Ureter (tissue), 1 donor: ENCODE measurements at places on chromosomes 16 and 17. TPM values are rescaled to one million over a fixed set of nuclear protein-coding genes. Genes with fewer than 3 reads are reported as not detected.
A peak's percentile ranks its signal among the peaks of the same experiment; 100 is the strongest.

DNA sequence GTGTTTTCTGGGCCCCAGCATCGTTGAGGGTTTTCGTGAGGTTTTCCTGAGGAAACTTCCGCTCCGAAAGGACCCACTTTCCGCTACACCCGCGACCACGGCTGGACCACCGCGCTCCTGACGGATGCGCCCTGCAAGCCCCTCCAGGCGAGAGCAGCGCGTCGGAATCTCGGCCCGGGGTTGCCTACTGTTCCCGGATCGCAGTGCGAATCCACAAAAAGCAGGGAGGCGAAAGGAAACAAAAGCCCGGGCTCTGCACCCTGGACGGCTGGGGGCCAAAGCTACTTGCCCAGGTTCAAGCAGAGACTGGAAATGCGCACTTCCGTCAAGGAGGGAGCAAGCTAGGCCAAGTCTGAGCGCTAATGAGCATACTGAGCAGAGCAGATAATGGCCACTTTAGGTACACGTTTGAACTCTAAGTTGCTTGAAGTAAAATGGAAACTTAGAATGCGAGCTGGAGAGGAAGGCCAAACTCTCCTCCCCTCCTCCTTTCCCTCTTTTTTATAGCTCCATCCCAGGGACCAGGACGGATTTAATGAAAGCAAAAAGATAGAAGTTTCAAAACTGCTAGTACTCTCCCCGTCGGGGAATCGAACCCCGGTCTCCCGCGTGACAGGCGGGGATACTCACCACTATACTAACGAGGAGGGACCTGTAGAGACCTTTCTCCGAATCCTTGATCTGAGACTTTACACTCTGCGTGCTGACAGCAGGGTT, 11.4 kb upstream of the AURKB start:
- DNase-seq, result peak; percentile 95

The CD2BP2 gene
- 69.0 TPM for total RNA-seq

DNA sequence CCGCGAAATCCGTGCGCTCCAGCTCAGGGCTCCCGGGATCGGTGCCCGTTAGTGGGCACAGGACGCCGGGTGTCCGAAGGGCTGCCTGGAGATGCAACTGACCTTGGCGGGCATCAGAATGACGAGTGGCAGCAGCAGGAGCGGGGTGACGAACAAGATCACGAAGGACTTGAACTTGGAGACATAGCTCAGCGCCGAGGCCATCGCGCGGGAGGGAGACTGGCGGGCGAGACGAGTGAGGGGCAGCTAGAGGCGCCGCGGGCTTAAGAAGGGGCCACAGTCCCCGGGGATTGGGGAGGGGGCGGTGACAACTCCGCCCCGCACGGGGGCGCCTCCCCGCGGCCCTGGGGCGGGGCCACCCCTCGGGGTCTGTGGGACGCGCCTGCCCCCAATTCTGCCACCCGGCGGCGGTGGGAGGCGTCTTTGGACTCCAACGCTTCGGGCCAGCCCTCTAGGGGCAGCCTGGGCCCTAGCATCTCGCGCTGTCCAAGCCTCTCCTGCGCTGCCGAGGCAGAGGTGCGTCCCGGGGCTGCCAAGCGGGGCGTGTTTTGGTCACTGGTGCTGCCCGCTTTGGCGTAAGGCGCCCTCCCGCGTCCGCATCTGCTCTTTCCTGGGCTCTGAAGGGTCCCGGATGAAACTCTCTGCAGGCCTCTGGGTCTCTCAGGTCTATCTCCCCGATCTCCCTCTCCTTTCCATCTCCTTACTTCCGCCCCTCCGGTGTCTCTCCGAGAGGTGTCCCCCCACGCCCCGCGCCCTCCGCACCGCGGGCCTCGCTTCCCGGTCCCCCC, at the start of gene SLC13A5:
Gene SLC13A5, minus strand, starts transcription at position 240 of the 788 bp plus-strand sequence. Its CDS starts 36 bp downstream, at position 204.
- peak; percentile 37 for DNase-seq

- no peak for DNase-seq
Measured at GRCh38 chr16:63714876-63715275, 1407.0 kb downstream of the CDH11 start.

DNA sequence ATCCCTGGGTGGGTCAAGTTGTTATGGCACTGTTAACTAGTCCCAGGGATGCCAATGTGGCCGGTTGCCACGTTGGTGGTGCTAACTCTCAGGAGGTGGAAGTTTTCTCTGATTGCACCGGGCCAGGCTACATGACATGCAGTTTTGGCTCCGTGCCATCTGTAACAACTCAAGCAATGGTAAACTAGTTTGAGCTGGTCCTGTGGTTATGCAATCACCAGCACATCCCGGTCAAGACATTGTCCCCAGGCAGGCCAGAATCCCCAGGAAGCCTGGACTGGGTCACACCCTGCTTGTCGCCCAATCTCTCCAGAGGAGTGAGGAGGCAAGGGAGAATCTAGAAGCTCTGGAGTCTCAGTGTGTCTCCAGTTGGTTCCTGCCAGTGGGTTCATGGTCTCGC, 10.1 kb upstream of the CCL17 start:
- DNase-seq, result peak; percentile 87

GRCh38 chr16:6857575-6857974, 475.1 kb upstream of the RBFOX1 start:
- DNase-seq, result no peak

GRCh38 chr17:63555500-63556156, 5.4 kb downstream of the DCAF7 start:
- no peak for DNase-seq

DNA sequence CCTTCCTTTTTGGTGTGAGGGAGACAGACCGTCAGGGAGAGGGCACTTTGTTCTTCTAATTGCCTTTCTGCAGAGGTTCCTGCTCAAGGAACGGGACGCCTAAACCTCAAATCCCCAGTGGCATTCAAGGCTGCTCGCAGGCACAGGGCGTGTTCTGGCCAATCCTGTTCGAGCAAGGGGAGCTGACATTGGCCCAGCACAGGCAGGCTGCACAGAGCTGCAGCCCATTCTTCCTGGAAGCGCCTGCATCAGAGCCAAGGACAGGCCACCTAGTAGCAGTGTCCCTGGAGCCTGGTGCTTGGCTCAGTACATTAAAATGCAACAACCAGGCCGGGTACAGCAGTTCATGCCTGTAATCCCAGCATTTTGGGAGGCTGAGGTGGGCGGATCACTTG, 72.2 kb upstream of the CREBBP start:
- no peak for DNase-seq

DNA sequence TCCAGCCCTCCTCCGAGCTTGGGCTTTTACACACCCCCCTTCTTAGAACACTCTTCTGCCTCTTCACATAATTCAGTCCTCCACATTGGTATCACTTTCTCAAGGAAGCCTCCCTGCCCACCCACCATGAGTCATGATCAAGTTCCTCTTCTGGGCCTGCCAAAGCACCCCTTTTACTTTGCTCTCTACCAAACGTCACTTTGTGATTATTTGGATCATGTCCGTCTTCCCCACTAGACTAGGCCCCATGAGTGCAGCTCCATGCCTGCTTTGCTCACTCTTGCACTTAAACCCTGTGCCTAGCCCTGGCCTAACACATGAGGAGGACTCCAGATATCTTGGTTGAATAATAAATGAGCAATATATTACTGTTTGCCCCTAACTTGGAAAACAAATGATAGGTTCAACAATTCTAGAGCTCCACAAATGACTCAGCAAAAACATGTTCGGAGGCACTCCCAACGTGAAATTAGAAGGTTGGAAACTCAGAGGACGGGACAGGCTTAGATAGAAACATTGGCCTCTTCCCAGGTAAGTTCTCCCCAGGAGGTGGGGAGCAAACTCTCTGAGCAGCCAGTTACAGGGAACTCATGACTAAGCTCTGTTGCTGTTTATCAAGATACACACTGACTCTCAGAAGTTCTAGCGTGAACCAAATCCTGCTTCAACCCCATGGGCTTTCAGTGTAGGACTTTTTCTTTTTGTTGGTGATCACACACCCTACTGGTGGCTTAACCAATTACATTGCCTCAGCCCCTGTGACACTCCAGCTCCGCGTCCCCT, 28.3 kb downstream of the G6PC1 start:
- DNase-seq, result peak; percentile 70

DNA sequence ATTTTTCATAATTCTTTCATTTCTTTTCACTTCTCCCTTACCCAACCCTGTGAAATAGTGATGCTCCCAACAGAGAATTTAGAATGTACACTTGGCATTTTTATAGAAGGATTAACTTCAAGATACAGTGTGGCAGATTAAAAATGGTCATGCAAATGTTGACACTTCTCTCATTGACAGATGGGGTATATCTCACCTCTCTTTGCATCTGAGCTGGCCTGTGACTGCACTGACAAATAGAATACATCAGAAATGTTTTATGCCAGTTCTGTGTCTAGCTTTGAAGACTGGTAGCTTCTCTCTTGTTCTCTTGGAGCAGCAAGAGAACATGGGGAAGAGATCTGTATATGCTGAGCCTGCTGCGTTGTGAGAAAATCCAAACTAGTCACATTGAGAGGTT, 949.6 kb downstream of the CDH11 start:
- DNase-seq, result no peak

GRCh38 chr17:47872019-47872650, 21.2 kb upstream of the SP6 start:
- no peak for DNase-seq

DNA sequence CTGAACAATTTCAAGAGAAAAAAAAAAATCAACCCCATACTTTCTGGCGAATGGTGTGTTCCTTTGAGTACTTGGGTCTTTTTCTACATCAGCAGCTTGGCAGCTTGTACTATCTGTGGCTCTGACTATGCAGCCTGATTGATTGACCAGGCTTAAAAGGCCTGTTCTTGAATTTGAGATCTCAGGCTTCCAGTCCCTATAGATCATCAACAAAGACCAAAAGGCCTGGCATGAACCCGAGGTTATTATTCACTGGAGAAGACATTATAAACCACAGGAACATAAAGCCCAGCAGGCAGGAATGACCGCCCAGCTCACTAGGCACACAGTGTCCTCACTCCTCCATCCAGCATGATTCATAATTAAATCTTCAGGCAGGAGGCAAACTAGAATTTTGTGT, 32.1 kb upstream of the CDH3 start:
- no peak for DNase-seq

DNA sequence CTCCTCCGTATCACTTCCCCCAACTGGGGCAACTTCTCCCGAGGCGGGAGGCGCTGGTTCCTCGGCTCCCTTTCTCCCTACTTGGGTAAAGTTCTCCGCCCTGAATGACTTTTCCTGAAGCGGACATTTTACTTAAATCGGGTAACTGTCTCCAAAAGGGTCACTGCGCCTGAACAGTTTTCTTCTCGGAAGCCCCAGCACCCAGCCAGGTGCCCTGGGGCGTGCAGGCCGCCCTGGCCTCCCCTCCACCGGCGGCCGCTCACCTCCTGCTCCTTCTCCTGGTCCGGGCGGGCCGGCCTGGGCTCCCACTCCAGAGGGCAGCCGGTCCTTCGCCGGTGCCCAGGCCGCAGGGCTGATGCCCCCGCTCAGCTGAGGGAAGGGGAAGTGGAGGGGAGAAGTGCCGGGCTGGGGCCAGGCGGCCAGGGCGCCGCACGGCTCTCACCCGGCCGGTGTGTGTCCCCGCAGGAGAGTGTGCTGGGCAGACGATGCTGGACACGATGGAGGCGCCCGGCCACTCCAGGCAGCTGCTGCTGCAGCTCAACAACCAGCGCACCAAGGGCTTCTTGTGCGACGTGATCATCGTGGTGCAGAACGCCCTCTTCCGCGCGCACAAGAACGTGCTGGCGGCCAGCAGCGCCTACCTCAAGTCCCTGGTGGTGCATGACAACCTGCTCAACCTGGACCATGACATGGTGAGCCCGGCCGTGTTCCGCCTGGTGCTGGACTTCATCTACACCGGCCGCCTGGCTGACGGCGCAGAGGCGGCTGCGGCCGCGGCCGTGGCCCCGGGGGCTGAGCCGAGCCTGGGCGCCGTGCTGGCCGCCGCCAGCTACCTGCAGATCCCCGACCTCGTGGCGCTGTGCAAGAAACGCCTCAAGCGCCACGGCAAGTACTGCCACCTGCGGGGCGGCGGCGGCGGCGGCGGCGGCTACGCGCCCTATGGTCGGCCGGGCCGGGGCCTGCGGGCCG, 1.6 kb downstream of the HIC1 start:
- DNase-seq, result no peak

The CRYBA1 gene
- not detected for total RNA-seq

The LDHD gene
- 16.9 TPM for total RNA-seq

GRCh38 chr16:57255686-57256415, 10.8 kb downstream of the ARL2BP start:
- DNase-seq, result no peak

The ZP2 gene
- not detected for total RNA-seq

The CNGB1 gene
- total RNA-seq, result 1.5 TPM

DNA sequence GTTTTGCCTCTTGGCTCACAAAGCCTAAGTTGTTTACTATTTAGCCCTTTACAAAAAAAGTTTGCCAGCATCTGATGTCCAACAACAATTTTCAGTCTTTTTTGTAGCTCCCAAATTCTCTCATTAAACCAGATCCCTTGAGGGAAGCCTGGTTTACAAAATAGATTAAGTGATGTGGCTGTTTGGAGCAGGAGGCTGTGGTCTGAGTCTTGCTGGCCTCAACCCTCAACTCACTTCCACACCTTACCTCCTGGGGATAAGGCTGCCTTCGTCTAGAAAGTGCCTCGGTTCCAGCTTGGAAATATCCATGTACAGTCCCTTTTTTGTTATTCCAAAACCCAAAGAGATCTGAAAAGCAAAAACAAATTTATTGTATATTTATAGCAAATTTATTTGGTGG, 138.4 kb downstream of the WWOX start:
- DNase-seq, result no peak

DNA sequence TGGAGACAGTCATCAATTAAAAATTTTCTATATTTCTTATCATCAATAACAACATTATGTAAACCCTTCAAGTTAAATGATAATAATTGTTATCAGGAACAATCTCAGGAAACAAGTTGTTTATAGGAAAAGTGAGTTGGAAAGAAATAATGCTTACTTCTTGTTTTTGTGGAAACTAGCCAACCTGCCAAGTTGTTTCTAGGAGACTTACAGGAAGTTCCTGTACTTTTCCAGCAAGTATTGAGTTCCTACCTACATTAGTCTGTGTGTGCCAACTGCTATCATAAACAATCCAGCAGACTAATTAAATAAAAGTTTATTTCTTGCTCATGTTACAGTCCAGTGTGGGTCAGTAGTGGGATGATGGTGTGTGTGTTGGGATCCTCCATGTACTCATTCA, 1.6 kb upstream of the CCL14 start:
- peak; percentile 26 for DNase-seq

The LAT gene
- total RNA-seq, result 11.9 TPM

GRCh38 chr16:24208710-24209109, 47.4 kb upstream of the CACNG3 start:
- DNase-seq, result no peak

- no peak for DNase-seq
Measured at GRCh38 chr17:28906276-28906675, 3.4 kb upstream of the DHRS13 start.

- no peak for DNase-seq
Measured at GRCh38 chr17:17130077-17130844, 75.9 kb downstream of the PLD6 start.

GRCh38 chr17:16297367-16298139, 55.7 kb downstream of the CENPV start:
- no peak for DNase-seq

GRCh38 chr17:10631048-10631700, 25.9 kb downstream of the MYH3 start:
- DNase-seq, result no peak

The GDPD3 gene
- total RNA-seq, result 53.1 TPM

The HOXB4 gene
- total RNA-seq, result 28.7 TPM

- no peak for DNase-seq
Measured at GRCh38 chr16:22240023-22240710, 34.1 kb downstream of the EEF2K start.

GRCh38 chr17:77677211-77677610, 281.3 kb upstream of the TNRC6C start:
- DNase-seq, result no peak
